Stimulated activated CD8-positive, alpha-beta memory T cell treated with anti-CD3 and anti-CD28 coated beads, Interleukin-12 subunit alpha, Interleukin-12 subunit beta, amount 100 ng/mL, for 1 hour (primary cell): ENCODE measurements at places on chromosomes 4 and X.

DNA sequence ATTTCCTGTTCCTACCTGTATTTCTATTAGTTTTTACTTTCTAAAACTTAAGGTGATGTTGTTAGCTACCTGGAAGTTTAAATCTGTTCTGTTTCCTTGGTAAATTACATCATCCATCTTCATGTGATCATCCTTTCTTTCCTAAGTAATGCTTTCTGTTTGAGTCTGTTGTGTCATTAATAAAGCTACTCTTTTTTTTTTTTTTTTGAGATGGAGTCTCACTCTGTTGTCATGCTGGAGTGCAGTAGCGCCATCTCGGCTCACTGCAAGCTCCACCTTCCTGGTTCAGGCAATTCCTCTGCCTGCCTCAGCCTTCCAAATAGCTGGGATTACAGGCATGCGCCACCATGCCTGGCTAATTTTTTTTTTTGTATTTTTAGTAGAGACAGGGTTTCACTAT, 73.3 kb downstream of the FIP1L1 start:
- no peak for DNase-seq

DNA sequence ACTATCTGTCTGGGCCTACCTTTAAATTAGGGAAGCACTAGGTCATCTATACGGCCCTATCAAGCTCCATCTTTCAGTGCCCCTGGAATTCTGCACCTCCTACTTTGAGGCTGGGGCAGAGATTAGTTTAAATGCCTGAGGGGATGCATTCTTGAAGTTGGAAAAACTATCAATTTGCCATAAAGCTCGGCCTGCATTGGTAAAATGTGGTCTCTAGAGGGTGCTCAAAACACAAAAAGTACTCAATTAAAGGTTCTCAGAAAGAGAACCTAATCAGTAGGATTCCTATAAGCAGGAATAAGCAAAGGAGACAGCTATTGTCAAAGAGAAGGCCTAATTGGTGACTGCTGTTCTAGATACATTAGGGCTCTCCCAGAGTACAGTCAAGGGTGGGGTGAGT, 111.7 kb downstream of the AMER1 start:
- DNase-seq, result no peak

GRCh38 chr4:82721819-82722423, 76.7 kb downstream of the SCD5 start:
- no peak for DNase-seq

- no peak for DNase-seq
Observed at GRCh38 chrX:134803551-134804183, 145.4 kb upstream of the PLAC1 start.

DNA sequence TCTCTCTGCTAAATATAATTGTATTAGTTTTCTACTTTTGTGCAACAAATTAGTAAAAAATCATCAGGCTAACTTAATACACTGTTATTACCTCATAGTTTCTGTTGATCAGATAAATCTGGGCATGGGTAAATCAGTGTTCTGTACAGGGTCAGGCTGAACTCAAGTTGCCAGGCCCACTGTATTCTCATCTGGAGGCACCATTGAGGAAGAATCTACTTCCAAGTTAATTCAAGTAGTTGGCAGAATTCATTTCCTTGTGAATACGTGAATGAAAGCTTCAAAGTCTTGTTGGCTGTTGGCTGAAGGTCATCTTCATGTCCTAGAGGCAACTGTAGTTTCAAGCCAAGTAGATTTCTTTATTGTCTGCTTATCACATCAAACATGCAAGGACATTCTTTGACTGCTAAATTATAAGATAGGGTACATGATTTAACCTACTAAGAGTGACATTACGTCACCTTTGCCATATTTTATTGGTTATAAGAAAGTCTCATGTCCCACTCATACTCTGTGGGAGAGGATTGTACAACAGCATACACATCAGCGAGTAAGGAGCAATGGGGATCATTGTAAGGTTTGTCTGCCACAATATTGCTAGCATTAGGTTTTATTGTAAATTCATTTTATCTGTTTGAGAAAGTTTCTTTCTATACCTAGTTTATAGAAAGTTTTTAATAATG, 1219.0 kb downstream of the ARAP2 start:
- DNase-seq, result no peak
